ENCODE measurements at places on chromosomes 1 and 21.

DNA sequence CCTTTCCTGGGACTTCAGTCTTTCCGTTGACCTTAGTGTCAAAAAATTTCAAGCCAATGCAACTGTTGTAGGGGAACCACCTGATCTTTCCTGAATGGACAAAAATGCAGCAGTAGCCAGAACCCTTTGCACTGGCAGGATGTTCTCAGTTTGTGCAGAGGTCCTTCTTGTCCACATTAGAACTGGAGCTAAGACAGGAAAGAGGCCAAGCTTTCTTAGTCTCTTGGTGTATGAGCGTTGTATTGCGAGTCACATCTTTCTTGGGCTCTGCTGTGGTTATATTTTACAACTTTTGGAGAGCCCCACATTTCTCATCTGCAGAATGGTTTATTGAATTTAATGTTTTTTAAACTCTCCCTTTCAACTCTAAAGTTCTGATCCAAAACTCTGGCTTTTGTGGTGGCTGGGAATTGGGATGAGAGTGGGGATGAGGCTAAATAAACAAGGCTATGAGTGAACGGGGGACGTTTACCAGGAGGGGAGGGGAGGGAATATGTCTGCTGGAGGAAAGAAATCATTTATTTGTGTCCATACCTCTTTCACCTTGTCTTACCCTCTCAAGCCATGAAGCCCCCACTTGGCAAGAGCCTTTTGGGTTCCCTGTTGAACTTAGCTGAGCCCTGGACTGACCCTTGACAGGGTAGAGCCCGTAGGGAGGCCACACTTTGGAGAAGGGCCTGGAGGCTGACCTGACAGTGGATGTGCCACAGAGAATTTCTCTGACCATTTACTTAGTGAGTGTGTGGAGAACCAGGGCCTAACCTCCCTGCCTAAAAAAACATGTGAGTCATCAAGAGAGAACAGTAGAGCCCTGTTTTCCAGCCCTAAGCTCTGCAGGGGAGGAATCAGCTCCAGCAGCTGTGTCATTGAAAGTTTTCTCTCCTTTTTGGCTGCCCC lies 586 bp downstream of the CHI3L2 start:
- no peak for DNase-seq

- DNase-seq: no peak
Measured at GRCh38 chr1:150207281-150207971, 28.5 kb downstream of the ANP32E start.

DNA sequence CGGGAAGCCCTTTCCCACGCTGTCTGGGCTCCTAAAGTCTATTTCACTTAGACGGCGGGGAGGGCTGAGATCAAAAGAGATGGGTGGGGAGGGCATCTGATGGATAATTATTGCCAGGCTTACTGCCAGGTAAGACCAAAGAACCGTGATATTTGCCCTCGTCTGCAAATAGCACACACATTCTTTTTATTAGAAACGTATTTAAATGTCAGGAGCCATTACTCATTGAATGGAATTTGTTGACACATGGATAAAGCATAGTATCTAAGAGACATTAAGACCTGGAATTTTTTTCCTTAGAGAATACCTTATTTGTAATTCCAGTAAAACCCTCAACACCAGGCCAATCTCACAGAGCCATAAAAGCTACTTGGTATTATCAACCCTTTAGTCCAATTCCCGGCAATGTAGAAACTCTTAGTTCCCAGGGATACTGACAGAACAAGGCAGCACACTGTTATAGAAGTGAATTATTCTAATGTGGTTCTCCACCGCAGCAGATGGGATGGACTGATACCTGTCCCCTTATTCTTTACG lies 10.6 kb downstream of the URB1 start:
- no peak for DNase-seq

- no peak for DNase-seq
Measured at GRCh38 chr1:27970401-27970800, 10.6 kb downstream of the XKR8 start.

DNA sequence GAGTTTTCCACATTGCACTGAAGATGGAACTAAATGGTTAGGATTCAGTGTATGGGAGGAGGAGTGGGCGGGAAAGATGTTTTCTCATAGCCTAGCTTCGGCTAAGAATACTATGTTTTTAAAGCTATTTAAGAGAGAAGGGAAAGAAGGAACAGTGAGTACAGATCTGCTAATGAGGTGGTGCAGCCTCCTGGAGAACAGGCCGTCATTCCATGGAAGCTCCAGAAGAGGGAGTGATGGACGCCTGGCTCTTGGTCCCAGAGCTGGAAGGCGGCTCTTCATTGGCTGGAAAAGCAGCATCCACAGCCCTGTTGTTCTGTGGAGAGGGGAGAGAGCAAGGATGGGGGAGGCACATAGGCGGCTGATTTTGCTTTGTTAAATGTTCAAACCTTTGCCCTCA lies 6.9 kb downstream of the CAMK1G start:
- no peak for DNase-seq

DNA sequence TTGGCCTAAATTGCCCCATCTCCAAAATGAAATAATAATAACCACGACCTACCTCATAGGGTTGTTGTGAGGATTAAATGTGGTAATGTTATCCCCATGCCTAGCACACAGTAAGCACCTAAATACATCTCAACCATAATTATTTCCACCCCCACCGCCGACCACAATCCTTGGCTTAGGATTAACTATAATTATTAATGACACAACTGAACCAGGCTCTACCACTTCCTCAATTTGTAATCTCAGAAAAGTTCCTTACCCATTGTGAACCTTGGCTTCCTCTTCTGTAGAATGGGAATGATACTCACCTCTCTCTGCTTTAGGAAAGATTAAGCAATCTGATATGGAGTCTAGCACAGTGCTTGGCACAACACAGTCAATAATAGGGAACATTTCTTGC lies 44.3 kb upstream of the TACSTD2 start:
- DNase-seq: no peak

DNA sequence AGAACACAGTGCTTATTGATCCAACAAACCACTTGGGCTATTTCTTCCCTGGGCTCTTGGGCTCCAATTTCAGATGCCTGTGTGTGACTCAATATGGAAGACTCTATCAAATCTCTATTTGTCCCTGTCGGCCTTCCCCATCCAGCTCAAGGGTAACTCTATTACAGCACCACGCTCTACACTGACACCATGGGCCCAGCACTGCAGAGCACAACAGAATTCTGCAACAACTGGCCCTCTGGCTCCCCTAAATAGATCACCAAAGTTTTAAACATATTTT lies 51.7 kb downstream of the CAPZB start:
- DNase-seq: no peak

DNA sequence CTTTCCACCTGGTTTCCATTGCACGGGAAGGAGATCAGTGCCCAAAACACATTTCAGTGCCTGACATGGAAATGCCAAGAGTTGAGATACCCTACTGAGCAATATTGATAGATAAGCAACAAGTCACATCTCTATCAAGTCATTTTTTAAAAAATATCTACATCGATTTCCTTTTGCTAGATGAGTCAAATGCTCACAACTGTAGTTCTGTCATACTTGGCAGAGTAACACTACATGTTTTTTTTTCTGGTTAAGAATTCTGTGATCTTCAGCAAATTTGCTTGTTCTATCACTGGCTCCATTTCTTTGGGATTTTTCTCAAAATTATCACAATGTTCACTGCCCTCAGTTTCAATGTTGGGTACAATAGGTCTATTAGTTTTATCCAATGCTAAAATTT lies 145.4 kb downstream of the ZC3H11B start:
- no peak for DNase-seq

GRCh38 chr1:193929374-193930033 lies 743.1 kb upstream of the B3GALT2 start:
- DNase-seq: no peak

- DNase-seq: no peak
Measured at GRCh38 chr1:234610061-234610665, at the start of gene IRF2BP2. IRF2BP2 (minus strand) TSS chr1:234610178; CDS start chr1:234609494, 684 bp downstream.

- DNase-seq: no peak
Measured at GRCh38 chr1:3821004-3821403, 24.7 kb upstream of the LRRC47 start.

DNA sequence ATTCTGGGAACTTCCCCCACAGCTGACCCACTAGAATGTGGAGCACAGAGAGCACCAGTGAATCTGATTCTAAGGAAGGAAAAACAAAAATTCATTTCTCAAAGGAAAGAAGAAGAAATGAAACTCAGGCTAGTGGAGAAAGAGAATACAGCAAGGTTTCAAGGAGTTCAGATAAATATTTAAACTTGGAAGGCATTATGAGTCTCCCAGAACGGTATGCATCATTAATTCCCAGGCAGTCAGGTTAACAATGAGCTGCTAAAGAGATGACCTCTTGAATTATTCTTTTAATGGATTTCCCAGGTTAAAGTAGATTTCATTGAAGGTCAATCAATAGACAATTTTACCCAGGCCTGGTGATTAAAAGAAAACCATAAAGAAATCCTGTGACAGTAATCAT lies 103.6 kb upstream of the KAZN start:
- DNase-seq: no peak

All from GM12864 (cell line).